CD4-positive, alpha-beta T cell treated with Interleukin-15 for 4 hours (primary cell): ENCODE measurements at places on chromosomes 6 and 20.

DNA sequence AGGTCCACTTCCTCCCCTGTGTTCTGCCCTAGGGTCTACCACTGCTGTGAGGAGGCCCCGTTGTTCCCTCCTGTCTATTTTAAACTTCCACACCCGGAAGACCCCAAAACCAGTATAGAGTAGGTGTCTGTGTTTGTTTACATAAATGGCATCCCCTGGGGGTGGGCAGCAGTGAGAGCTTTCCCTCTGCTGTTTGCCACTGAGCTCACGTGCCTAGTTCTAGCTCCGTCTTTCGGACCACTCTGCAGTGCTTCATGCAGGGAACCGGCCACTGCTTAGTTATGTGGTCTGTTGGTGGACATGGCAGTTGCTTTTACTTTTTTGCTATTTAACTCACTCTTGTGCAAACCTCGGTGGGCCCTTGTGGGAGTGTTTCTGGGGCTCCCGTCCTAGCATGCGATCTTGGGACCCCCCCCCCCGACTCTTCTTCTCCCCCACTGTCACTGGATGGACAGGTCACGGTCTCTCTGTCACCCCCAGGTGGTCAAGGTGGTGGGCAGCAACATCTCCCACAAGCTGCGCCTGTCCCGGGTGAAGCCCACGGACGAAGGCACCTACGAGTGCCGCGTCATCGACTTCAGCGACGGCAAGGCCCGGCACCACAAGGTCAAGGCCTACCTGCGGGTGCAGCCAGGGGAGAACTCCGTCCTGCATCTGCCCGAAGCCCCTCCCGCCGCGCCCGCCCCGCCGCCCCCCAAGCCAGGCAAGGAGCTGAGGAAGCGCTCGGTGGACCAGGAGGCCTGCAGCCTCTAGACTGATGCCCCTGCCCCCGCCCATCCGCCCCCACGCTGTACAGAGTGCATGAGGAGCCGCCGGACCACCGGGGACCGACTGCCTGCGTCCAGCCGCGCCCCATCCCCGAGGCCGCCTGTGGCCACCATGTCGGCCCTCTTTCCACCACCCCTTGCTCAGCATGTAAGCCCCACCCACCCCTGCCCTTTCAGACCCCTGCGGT is 40.9 kb downstream of the VSTM2L start:
- no peak for DNase-seq

- DNase-seq: peak; percentile 19
These were observed 43.6 kb downstream of the NCOA7 start for GRCh38 chr6:125834348-125834747.

DNA sequence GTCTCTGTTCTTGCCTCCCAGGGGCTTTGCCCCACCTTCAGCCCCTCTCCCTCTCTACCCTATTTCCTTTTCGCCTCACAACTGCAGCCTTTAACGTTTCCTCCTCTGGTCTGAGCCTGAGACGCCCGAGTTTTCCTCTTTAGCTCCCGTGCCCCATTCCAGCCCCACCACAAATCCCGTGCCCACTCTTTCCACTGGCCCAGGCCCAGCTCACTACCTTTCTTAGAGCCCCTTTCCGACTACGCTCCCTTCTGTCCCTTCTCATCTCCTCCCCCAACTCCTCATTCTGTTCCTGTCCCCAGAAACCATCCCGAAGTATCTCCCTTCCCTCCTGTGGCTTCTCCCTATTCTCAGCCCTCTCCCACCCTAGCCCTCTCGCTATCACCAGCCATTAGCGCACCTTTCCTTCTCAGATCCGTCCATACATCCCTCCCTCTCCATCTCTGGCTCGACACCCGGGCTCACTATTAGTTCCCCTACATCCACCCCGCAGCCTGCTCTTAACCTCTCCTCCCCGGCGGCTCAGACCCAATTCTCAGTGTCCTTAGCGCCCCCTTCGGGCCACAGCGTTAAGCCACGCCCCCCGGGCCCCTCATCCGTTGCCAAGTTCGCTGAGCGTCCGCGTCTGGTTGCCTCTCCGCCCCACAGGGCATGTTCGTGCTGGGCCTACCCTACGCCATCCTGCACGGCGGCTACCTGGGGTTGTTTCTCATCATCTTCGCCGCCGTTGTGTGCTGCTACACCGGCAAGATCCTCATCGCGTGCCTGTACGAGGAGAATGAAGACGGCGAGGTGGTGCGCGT is 2.7 kb downstream of the SLC32A1 start:
- DNase-seq: peak; percentile 28

- DNase-seq: no peak
These were observed 38.1 kb upstream of the PROKR2 start for GRCh38 chr20:5354901-5355300.
